ENCODE measurements at places on chromosomes 12 and 14.

DNA sequence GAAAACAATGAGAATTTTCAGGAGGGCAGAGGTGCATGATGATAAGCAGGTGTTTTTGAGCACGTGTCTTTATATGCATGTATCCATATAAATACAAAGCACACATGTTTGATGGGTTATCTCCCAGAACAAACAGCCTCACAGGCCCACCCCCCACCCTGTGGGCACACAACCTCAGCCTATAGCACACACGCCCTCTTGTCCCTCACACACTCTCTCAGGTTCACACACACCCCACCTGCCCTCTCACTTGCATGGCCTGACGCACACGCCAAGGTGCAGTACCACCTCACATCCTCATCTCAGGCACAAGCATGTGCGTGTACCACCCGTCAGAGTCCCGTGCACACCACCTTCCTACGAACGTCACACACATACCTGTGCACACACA lies 8.6 kb upstream of the KRT8 start:
- DNase-seq = no peak

- DNase-seq = no peak
Measured at GRCh38 chr14:90103808-90104207, 42.0 kb downstream of the KCNK13 start.

DNA sequence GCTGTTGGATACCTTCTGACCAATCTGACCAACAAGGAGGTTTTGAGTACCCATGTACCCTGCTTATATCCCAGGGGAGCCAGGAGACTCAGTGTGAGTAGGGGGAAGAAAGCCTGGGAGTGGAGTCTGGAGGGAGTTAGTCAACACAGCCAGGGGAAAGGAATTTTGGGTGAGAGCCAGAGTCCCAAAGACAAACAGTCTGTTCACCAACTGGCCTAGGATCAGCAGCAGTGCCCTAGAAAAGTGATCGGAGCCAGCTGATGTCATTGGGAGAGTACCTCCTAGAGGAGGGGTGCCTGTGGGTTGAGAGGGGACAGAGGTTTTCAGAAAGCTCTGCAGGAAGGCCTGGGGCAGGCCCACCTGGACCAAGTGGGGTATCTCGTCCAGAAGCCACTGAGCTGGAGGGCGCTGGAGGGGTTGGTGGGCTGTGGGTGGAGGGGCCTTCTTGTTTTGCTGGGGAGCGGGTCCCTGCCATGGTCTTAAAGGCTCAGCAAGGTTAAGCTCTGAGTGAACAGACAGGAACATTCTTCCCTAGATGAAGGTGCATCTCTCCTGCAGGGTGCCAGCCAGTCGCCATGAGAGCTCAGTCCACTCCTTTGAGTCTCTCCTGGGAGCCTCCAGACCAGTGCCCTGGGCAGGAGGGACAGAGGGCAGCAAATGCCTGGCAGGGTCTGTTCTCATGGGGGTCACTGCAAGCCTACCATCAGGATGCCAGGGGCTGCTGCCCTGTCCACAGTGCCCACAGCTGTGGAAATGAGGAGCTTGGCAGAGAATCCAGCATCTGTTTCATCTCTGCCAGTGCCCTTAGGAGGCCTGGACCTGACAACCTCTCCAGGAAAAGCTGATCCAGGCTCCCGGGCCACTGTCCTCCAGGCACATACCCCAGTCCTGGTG lies 63.6 kb downstream of the CHGA start:
- DNase-seq = peak; percentile 73

- no peak for DNase-seq
Measured at GRCh38 chr14:73146111-73146510, 9.8 kb downstream of the PSEN1 start.

- DNase-seq = no peak
Measured at GRCh38 chr12:106188256-106188655, 49.5 kb upstream of the NUAK1 start.

DNA sequence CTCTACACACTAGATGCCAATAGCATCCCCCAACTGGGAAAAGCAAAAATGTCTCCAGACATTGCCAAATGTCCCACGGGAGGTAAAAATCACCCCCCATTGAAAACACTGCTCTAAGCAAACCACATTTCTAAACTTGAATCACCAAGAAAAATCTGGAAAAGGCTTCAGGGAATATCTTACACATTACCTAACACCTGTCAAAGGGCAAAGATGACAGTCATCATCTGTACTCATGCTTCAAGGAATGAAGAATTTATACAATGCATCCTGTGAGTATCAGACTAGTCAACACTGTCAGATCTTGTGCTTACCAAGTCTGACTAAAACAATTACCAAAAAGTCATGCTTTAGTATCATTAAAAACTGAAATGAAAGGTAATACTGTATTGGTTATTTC lies 161.6 kb upstream of the SOX5 start:
- DNase-seq = no peak

- no peak for DNase-seq
Measured at GRCh38 chr14:91237219-91237618, 7.3 kb downstream of the GPR68 start.

DNA sequence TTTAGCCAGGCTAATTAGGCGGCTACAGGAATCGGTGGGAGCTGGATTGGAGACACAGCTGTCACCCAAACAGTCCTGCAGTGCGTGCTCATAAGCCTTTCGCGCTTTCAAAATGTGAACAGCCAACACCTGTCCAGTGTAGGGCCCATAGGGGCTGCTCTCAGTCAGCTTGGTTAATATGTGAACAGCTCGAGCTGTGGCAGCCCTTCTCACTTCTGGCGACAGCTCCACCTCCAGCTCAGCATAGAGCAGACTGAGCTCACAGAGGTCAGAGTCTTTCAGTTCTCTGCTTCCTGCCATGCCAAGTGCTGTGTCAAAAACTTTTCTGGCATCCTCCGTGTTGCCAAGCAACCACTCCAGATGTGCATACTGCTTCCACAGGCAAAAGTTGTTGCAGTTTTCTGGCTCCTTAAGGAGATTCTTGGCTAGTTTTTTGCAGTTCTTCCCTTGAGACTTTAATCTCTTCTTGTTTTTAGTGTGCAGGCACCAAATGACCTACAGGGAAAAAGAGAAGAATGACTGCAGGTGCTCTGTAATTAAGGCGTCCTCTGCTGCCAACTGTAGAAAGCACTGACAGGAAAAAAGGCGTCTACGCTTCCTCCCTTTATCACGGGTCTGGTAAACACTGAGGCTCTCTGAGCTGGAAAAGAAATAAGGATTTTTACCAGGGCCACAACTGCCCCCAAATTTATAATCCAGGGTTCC lies 32.5 kb downstream of the PSMC1 start:
- no peak for DNase-seq

- DNase-seq = no peak
Measured at GRCh38 chr12:128190614-128191013, 76.4 kb upstream of the TMEM132C start.

- DNase-seq = no peak
Measured at GRCh38 chr12:86911973-86912372, 655.8 kb upstream of the MGAT4C start.

All from NCI-H446 treated with DMSO at 0.1 percent for 48 hours (cell line).